Endothelial cell of umbilical vein (primary cell): ENCODE measurements at places on chromosomes 13 and 19. TPM values are rescaled to one million over a fixed set of nuclear protein-coding genes. Genes with fewer than 3 reads are reported as not detected.

DNA sequence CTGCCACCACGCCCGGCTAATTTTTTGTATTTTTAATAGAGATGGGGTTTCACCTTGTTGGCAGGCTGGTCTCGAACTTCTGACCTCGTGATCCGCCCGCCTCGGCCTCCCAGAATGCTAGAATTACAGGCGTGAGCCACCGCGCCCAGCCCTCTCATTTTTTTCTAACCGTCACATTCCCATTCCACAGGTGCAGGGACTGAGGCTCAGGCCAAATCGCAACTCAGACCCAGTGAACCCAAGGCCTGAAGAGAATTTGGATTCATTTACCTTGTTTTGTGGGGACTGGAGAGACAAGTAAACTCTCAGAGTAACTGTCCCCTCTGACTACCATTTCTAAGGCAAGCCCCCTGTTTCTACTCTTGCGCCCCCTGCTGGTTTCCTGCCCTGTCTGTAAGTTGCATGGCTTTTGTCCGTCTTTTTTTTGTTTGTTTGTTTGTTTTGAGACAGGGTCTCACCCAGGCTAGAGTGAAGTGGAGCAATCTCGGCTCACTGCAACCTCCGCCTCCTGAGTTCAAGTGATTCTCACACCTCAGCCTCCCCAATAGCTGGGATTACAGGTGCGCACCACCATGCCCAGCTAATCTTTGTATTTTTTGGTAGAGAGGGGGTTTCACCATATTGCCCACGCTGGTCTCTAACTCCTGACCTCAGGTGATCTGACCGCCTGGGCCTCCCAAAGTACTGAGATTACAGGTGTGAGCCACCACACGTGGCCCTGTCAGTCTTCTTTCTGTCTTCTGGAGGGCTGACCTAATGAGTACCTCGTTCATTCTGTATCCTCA lies 2.3 kb upstream of the STRN4 start:
- peak; percentile 69 for DNase-seq

- no peak for DNase-seq
Observed at GRCh38 chr13:41601718-41602445, 144.5 kb downstream of the RGCC start.

- DNase-seq: no peak
Observed at GRCh38 chr13:111383591-111384440, 63.4 kb downstream of the TEX29 start.

Gene GJB6
- total RNA-seq: not detected in 2 replicates

- no peak for DNase-seq
Observed at GRCh38 chr19:18992696-18993095, 40.6 kb downstream of the SUGP2 start.

Gene PGLYRP2
- 0.18 TPM in 1 of 2 replicates, not detected in the other for total RNA-seq

Gene RNF225
- total RNA-seq: 0.58 TPM in 1 of 2 replicates, not detected in the other

- no peak for DNase-seq
Observed at GRCh38 chr19:19538061-19538784, at the start of gene CILP2. Gene CILP2 (plus strand): TSS chr19:19538265. CDS start chr19:19538350, 85 bp downstream.

Gene CGB8
- not detected in 2 replicates for total RNA-seq

Gene ZNF135
- total RNA-seq: 0.14 and 1.2 TPM in 2 replicates
